Stimulated activated CD4-positive, alpha-beta T cell treated with anti-CD3 and anti-CD28 coated beads, TNF-alpha, amount 100 ng/mL, for 1 hour (primary cell): ENCODE measurements at places on chromosomes 11 and 22.

DNA sequence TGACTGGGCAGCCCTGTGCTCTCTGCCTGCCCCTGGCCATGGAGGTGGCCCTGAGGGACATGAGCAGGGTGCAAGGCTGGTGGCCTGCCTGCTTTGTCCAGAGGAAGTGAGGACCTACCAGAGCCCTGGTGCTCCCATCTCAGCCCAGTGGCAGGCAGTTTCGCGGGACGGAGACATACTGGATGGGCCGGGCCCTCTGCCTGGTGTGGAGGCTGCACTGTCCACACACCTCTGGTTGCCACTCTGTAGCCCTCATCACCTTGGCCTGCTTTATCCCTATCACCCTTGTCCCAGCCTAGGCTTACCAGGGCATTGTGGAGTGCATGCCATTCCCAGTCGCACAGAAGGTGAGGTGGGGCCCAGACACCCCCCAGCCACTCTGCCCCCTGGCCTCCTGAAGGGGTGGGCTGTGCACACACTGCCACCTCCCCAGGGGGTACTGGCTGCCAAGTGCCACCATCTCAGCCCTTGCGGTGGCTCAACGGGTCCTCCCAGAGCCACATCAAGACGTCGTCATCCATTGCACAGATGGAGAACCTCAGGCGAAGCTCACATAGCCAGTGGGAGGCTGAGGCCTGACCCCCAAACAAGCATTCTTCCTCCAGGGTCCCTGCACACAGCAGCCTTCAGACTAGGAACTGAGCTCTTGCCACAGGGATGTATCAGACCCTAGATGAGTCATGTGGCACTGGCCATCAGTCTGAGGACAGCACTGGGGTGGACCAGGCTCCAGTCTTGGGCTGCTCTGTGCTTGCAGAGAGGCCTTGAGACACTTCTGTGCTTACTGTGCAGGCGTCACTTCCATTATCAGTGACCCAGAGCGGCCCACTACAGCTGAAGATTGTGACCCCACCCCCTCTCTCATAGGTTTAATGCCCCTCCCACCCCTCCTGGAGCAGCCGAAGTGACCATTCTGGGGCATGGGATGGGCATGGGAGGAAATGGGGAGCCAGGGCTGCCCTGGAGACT lies 176.1 kb downstream of the IGLL1 start:
- no peak for DNase-seq

DNA sequence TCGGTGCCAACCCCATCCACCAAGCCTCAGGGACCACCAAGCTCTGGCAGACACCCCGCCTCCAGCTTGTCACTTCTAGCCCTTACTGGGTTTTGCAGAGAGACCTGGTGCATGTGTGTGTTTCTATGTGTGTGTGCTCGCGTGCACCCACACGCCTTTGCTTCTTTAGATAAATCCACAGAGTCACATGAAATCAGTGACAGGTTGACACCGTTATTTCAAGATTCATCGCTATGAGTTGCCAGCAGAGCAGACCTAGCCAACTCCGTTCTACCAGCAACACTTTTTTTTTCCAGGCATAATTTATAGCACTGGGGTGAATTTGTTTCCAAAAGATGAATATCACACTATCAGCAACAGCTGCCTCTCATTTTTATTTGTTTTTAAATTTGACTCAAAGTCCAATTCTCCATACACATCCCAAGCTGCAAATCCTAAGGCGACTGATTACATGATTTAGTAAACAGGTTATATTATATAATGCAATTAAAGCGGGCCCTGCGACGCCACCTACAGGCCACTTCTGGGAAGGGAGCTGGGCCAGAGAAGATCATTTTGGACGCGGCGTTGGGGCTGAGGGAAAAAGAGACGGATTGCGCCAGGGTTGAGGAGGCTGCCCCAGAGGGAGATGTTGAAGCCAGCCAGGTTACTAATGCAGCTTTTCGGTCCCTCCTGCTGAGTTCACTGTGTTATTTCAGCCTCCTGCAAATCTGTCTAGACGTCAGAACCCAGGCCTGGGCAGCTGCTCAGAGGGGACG lies 150.5 kb downstream of the FEZ1 start:
- DNase-seq = peak; percentile 8

DNA sequence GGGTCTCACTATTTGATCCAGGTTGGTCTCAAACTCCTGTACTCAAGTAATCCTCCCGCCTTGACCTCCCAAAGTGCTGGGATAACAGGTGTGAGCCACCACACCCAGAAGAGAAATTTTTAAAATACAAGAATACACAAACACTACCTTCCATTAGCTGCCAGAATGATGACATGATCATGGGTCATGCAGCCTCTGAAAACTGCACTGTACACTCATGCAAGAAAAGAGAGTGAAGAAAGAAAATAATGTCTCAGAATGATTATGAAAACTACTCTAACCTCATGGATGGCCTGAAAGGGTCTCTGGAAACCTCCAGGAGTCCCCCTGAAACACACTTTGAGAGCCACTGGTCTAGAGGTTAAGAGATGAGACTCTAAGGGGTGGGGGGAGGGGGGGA lies 18.8 kb downstream of the VPS37C start:
- DNase-seq = no peak

DNA sequence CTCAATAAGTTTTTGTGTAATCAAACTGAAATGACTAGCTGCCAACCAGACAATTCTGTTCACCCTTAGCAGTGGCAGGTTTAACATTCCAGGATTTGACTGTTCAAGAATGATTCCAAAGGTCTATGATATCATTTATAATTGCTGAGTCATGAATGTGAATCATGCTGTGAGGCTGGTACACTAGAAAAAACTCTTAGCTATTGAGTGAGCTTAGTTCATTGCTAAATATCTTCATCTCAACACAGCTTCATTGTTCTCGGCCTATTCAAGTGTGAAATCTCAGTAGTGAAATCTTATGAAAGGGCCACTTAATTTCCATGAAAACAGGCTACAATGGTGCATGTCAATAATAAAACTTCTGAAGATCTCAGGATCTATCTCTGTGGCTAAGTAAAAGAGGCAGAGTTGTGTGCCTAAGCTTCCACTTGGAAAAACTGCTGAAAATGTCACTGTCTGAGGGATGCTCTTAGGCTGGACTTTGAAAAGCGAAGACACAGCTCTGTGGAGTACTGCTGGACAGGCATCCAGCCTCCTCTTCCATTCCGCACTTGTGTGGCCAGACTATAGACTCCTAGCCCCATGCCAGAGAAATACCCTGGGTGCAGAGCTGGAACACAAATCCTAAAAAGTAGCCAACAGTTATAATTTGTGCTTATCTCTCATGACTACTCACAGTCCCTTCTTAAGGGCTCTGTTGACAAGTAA lies 12.8 kb downstream of the AQP11 start:
- no peak for DNase-seq

DNA sequence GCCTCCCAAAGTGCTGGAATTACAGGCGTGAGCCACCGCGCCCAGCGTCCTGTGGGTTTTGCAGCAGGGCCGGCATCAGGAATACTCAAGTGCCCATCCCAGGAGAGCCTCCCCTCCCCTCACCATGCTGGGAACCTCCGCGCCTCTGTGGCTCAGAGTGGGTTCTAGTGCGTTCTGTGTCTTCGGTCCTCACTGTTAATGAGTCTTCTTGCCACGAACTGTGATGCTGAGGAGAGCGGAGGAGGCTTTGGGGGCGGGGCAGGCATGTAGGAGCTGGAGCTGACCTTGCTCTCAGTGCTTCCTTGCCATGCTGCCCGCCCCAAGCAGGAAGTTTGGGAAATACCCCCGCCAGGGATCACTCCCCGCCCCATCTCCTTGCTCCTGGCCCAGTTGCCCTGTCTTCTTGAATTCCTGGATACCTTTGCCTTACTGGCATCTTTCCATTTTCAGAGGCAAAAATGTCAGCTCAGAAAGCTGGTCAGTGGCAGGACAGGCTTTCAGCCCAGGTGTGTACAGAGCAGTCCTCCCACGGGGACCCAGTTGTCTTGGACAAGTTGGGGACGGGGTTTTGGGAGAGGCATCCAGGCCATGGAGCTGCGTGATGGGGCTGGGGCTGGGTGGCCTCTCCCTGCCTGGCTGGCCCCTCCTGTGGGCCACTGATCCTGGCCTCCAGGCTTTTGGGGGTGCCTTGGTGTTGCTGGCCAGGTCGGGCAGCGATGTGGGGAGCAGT lies 5.1 kb downstream of the GRAMD4 start:
- no peak for DNase-seq

DNA sequence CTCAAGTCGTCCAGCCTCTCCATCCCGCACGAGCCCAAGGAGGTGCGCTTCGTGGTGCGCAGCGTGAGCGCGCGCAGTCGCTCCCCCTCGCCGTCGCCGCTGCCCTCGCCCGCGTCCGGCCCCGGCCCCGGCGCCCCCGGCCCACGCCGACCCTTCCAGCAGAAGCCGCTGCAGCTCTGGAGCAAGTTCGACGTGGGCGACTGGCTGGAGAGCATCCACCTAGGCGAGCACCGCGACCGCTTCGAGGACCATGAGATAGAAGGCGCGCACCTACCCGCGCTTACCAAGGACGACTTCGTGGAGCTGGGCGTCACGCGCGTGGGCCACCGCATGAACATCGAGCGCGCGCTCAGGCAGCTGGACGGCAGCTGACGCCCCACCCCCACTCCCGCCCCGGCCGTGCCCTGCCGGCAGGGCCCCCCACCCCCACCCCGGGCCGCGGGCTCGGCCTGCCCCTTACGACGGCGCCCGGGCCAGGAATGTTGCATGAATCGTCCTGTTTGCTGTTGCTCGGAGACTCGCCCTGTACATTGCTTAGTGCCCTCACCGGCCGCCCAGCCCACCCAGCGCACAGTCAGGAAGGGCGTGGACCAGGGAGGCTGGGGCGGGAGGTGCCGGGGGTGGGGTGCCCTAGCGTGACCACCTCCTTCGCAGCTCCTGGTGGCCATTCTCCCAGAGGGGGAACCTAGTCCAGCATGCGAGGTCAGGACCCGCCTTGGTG lies 6.9 kb upstream of the ACR start:
- no peak for DNase-seq

DNA sequence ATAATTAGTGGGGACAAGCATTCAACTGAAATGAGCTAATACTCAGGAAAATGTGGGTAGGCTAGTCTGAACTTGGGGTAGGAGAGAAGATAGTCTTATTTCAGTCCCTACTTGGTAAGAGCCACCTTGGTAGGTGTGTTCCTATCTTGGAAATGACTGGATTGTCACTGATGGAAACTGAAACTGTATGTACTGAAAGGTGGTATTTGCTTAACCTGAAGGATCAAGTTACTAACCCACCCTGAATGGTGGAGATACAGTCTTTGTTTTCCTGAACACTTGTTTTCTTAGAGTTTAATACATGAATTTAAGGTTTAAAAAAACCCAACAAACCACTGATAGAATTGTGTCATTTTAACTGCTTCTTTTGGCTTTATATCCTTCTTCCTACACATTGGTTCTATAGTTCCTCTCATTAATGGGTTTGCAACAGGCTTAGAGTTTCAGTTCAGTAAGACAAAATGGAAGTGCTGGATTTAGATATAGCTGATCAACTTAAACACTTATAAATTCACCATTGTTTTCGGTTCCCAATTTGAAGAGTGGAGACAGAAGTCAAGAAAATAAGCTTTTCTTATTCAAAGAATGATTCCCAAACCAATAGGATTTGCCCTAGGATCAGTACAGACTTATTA lies 4.2 kb downstream of the FAR1 start:
- DNase-seq = no peak

GRCh38 chr11:64852804-64853509 lies 8.5 kb upstream of the CDC42BPG start:
- no peak for DNase-seq

GRCh38 chr22:38414009-38414395 lies 41.0 kb downstream of the KCNJ4 start:
- no peak for DNase-seq

- no peak for DNase-seq
These were observed 17.5 kb upstream of the CD3E start for GRCh38 chr11:118287006-118287405.
